CD4-positive, alpha-beta T cell treated with Interferon gamma for 1 hour (primary cell): ENCODE measurements at places on chromosomes 2 and 18.

- no peak for DNase-seq
These were observed 107.7 kb upstream of the MAP2 start for GRCh38 chr2:209316141-209316540.

DNA sequence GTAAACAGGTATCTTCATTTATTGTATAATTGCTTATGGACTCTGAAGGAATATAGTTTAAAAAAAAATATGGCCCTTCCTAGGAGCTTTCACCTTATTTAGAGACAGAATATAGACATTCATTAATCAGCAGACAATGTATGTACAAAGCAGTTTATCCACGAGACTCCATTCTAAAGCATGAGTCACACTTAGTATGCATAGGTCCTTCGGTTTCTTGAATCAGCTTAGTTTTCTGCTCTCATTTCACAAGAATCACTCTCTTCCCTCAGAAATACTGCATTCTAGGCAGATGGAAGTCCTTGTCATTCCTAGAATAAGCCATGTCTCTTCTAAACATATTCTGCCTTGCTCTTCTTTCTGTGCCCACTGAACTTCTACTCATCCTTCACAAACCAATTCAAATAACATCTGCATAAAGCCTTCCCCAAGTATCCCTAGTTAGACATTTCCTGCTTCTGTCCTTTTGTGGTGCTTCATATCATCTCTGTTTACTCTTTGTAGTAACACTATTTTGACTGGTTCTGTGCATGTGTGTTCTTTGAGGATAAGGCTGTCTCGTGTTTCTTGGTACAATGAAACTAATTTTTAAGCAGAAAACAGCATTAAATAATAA lies 84.5 kb downstream of the PTRHD1 start:
- DNase-seq, result no peak

DNA sequence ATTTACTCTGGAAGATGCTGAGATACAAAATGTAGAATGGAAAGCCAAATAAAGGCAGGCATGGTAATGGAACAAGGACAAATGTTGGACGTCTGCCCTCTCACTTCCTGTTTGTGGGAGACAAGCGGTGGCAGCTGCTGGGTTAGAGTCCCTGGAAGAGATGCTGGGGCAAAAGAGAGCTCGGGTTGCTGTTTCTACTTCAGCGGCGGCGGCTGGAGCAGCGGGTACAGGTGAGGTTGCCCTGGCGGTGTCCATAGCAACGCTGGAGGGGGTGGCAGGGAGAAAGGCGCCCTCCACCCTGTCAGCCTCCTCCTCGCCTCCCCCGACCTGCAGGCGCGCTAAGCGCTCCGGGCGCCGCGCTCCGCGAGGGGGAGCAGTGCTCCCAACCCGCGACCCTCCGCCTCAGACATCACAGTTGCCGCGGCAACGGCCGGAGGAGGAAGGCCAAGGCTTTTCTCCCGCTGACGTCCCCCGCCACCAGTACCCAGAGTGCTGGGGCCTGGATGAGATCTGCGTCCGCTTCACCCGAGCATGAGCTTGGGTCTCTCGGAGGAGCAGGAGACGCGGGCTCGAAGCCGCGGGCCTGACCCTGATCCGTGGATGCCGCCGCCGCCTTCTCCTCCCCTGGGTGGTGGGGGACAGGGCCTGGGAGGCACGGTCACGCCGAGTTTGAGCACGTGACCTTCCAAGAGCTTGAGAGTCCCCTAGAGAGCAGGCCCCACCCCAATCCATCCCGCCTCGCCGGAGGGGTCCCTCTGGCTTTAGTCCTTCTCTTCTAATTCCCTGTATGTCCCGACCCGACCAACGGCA lies 65.6 kb downstream of the NOL4 start:
- no peak for DNase-seq

GRCh38 chr2:169363560-169364150 lies 1.3 kb upstream of the LRP2 start:
- peak; percentile 6 for DNase-seq

DNA sequence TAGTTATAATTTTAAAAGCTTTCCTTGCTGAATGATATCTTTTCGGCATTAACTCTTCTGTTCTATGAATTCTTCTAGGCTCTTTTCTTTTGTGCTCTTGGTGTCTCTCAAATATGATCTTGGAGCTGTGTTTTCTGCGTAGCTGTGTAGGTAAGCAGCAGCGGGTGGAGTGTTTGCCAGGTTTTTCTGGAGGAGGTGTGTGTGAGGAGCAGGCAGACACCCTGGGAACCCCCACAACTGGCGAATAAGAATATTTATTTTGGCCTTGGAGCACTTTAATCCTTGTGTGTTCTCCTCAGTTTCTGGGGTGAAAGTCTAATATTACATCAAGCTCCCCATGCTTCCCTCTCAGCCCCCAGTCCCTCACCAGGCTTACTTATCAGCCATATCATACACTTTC lies 232.0 kb upstream of the FANCL start:
- no peak for DNase-seq

- DNase-seq, result no peak
These were observed 219.5 kb upstream of the FANCL start for GRCh38 chr2:58460670-58461069.

GRCh38 chr2:67560771-67561456 lies 163.8 kb downstream of the ETAA1 start:
- no peak for DNase-seq

- no peak for DNase-seq
These were observed 32.5 kb downstream of the CFLAR start for GRCh38 chr2:201148434-201148990.

DNA sequence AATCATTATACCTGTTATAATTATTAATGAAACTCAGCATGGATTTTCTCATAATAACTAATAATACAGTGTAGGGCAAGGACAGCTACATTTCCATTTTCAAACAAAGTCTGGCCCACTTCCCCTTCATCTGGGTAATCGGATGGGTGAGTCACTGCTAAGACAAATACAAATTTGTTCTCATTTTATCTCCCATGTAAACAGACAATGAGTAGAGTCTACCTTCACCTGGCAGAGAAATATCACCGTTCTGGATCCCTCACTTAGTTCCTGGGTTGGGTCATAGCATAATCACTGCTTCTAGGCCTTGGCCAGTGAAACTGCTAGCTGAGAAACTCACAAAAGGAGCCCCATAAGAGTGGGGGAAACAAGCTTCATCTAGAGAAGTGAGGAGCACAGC lies 9.2 kb downstream of the CNTNAP5 start:
- DNase-seq, result no peak

DNA sequence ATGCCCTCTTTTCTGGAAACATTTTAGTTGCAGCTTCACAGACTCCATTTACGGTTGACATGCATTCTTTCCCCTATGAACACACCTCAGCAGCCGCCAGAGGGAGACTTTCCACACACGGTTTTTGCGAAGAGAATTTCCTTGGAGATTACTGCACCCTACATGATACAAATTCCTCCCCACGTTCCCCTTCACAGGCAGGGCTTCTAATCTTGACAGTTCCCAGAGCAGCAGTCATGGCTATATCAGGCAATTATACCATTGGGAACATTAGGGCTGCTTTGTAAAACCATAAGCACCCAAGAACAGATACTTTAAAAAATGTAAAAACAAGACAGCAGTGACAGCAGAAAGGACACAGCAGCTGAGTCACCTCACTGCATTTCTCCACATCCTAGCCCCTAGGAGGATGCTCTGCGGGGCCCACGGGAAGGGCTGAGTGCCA lies 253.8 kb downstream of the TGIF1 start:
- peak; percentile 9 for DNase-seq

DNA sequence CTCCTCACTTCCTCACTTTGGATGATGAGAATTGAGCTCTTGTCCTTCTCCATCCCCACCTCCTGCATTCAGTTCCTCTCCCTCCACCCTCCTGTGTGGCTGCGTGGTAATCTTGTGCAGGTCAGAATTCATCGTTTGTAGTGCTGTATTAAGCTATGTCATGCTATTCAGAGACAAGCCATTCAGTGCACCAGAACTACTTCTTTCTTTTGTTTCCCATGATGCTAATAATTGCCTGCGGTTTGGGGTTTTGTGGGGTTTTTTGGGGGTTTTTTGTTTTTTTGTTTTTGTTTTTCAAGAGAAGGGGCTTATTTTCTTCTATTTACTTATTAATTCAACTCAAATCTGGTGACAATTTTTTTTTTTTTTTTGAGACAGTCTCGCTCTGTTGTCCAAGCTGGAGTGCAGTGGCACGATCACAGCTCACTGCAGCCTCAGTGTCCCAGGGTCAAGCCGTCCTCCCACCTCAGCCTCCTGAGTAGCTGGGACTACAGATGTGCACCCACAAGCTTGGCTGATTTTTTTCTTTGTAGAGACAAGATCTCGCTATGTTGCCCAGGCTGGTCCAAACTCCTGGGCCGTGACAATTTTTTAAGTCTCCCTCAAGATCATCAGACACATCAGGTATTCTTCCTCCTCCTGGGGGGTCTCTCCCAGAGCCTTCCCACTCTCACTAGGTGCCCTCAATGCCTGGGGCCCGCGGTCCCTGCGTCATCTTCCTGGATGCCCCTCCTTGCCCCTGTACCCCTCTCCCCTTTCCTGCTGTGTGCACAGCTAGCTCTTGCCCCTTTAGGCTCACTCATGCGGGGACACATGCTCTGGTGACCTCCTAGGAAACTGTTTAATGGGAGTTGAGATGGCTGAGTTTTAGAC lies 37.8 kb downstream of the MAL start:
- no peak for DNase-seq

- no peak for DNase-seq
These were observed 237.6 kb upstream of the STON1 start for GRCh38 chr2:48292393-48292792.

DNA sequence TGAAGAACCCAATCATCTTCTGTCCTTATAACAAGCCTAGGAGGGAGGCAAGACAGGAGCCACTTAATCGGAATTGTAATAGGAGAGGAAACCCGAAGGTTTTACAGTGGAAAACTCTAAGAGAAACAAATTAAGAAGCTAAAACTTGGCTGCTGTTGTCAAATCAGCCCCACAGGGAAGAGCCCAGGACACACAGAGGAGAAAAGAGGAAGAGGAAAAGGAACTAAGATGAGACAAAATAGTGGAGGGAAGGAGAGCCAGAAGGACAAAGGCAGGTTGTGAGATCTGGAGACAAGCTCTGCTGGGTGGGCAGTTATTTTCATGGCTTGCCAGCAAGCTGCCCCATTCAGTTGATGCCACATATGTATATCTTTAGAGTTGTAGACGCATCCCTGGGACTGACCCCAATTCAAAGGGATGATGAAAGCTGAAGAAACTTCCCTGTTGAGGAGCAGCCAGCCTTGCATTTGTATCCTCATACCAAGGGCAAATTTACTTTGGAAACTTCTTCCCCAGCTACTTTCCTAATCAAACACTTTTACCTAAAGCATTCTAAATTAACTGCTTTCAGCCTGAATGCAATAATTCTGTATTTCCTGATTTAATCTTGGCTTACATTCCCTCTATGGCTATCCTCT lies 499.8 kb upstream of the MEIS1 start:
- DNase-seq, result no peak

DNA sequence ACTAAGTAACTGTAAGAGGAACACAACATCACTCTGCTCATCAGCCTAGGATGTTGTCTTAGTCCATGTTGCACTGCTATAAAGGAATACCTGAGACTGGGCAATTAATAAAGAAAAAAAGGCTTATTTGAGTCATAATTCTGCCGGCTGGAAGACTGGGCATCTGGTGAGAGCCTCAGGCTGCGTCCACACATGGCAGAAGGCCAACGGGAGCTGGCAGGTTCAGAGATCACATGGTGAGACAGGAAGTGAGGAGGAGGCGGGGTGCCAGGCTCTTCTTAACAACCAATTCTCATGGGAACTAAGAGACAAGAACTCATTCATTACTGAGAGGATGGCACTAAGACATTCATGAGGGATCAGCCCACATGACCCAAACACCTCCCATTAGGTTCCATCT lies 46.8 kb downstream of the EPG5 start:
- no peak for DNase-seq

GRCh38 chr2:128237081-128237534 lies 81.6 kb downstream of the HS6ST1 start:
- DNase-seq, result no peak

DNA sequence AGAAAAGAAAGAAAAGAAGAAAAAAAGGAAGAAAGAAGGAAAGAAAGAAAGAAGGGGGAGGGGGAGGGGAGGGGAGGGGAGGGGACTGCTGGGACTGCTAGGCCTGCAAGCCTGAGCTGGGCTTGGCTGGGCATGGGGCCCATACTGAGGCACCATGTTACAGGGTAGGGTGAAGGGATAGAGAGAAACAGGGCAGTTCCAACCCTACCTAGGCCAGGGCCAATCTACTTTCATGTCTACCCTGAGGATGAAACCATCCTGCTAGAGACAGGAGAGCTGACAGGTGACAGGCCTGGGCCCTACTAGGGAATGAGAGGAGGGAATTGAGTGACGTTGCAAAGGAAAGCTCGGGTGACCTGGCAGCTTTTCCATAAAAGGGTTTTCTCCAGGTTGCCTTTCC lies 41.7 kb downstream of the TEX44 start:
- no peak for DNase-seq

GRCh38 chr18:25364732-25365131 lies 12.8 kb upstream of the ZNF521 start:
- no peak for DNase-seq

DNA sequence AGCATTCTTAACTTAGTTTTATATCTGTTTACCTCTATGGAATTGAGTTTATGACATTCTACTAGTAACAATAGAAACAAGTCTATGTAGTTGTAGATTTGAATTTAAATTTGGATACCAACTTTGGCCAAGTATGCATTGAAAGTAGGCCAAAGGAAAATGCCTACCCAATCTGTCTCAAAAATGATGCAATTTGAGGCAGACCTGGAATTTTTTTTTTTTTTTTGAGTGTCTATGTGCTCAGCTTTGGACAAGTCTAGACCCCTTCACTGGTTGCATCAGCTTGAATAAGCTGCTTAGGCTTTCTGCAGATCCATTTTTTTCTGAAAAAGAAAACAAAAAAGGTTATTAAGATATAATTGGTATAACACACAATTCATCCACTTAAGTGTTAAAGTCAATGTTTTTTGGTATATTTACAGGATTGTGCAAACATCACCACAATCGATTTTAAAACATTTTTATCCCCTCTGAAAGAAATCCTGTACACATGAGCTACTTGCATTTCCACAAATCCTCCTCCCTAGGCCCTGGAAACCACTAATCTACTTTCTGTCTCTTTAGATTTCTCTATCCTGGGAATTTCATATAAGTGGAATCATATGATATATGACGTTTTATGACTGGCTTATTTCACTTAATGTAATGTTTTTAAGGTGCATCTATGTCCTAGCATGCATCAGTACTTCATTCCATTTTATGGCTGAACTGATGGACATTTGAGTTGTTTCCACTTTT lies 185.1 kb upstream of the CCDC68 start:
- no peak for DNase-seq

GRCh38 chr2:104849618-104850141 lies 4.2 kb upstream of the POU3F3 start:
- peak; percentile 43 for DNase-seq

DNA sequence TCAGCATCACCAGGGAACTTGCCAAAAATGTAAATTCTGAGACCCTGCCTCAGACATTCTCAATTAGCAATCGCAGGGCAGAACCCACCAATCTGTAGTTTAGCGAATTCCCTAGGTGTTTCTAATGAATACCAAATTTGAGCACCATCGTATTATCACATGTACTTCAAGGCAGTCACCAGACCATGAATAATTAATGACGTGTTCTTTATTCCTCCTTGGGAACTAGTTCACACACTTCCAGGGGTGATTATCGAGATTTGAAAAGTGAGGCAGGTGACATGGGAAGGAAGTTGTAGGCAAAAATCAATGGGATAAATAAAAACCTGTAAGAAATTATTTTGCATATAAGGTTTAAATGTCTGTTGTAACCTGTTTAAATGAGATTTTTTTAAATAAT lies 102.5 kb upstream of the CRIM1 start:
- DNase-seq, result no peak
